ENCODE measurements at places on chromosomes 3 and 15.

GRCh38 chr15:45589256-45589655 is 2.1 kb downstream of the BLOC1S6 start:
- no peak for DNase-seq

- peak; percentile 33 for DNase-seq
Measured at GRCh38 chr3:113242096-113242581, 30.8 kb downstream of the BOC start.

GRCh38 chr3:188360364-188360881 is 206.5 kb downstream of the LPP start:
- no peak for DNase-seq

GRCh38 chr3:169342652-169343505 is 320.6 kb downstream of the MECOM start:
- no peak for DNase-seq

DNA sequence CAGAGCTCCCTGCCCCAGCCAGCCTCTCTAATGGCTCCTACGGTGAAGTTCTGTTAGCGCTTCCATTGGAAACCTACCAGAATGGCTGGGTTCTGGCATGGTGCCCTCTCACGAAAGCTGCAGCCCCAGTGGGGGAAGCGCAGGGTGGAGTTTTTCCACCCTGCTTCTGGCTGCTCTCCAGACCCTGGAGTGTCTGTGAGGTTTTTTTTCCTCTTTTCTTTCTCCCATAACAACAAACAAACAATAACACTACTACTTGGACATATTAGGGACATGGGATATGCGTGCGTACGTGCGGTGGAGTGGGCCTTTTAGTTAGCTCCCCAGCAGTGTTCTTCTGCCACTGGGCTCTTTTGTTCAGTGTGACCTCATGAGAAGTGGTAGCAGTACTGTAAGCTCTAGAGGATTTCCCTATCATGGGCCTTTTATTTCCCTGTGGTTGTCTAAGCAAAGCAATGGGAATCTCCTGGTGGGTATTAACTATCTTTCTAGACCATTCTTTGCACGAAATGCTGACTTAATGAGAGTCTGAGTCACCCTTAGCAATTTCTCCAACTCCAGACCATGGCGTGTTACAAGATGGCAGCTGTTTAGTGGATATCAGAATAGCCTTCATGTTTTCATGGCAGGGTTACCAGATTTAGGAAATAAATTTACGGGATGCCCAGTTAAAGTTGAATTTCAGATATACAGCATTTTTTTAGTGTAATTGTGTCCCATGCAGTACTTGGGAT is 161.9 kb downstream of the FNDC3B start:
- DNase-seq, result no peak

GRCh38 chr3:98584547-98584946 is 8.9 kb downstream of the CPOX start:
- DNase-seq, result no peak

GRCh38 chr15:87871258-87871681 is 385.3 kb downstream of the NTRK3 start:
- no peak for DNase-seq

GRCh38 chr3:193890016-193890897 is 245.7 kb upstream of the HES1 start:
- DNase-seq, result no peak

DNA sequence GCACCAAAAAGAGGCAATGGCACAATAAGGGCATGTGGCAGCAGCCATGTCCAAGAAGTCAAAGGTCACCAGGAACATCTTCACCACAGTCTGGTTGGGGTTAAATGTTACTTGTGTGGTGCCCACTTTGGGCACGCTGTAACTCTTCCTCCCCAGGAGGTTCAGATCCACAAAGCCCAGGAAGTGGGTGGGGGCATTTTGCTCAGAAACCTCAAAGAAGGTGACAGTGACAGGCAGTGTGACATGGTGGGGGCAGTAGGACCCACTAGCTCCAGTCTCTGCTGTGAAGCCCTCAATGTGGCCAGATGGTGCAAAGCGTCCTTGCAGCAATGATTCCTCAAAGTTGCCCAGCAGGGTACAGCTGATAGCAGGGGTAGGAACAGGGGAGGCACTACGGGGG is 5.8 kb downstream of the ZNF80 start:
- no peak for DNase-seq

- peak; percentile 69 for DNase-seq
Measured at GRCh38 chr3:124887177-124887931, at the start of gene ITGB5. ITGB5 (minus strand) TSS chr3:124887365; CDS start chr3:124887000, 365 bp downstream.

GRCh38 chr15:39781967-39782302 is 706 bp downstream of the FSIP1 start:
- DNase-seq, result peak; percentile 63

DNA sequence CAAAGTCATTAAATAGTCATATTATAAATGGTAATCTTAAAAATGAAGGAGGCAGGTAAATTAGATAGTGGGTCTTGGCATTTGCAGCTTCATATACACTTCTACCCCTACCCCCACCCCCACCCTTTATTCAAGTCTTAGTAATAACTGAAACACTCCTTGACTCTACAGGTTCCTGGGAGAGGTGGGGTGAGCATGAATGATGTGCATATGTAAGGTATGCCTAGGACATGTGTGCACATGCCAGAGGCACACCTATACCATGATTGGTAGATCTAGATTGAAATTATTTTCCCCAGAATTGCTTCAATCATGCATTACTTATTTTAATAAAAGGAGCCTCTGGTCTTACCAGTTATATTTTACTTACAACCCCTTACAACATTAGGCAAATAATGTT is 40.1 kb upstream of the PDCD6IP start:
- no peak for DNase-seq

DNA sequence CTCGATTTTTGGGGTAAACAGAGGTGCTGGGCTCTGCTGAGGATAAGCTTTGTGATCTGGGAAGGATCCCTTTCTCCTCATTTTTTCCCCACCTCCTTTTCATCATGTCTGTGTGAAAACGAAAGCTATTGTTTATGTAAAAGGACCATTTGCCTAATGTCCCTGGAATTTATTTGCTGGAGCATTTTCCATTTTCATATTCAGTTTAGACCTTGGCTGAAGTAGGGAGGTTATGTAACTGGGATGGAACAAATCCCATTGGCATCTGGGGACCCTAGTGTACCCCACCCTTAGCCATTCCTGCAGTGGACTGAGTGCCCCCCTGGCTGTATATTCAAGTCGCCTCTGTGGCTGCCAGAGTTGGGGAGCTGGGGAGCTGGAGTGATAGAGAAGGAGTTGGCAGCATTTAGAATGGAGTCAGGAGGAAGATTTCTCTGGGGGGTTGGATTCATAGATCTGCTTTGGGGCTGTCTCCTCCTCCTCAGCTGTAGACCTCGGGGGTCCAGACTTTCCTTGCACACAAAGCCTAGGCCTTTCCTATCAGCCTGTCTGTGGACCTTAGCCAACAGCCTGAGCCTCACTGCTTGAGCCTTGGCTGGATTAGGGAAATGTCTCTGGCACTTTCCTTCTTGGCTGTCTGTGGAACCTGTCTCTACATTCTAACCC is 270.4 kb upstream of the CTDSPL start:
- DNase-seq, result no peak

GRCh38 chr15:36761132-36761847 is 181.9 kb downstream of the CDIN1 start:
- DNase-seq, result no peak

- DNase-seq, result no peak
Measured at GRCh38 chr15:72156928-72157327, 38.7 kb downstream of the SENP8 start.

- no peak for DNase-seq
Measured at GRCh38 chr15:29885183-29885582, 62.9 kb upstream of the TJP1 start.

DNA sequence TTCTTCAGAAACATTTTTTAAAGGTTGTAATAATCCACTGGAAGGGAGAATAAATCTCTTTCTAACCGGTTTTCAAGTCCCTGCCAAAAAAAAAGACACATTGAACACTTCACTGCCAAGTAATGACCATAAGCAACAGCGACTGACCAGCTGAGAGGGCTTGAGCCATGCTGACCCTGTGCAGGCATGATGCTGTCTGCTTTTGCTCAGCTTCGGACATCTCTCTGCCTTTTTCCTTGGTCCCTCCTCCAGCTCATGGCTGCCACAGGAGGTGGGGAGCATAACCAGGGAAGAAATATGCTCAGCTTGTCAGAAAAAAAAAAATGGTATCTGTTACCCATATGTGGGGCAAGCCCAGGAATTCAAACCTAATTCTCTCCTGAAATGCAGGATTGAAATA is 1.5 kb downstream of the IGSF10 start:
- DNase-seq, result no peak

GRCh38 chr15:49424954-49425353 is 1.9 kb downstream of the FGF7 start:
- DNase-seq, result no peak

- no peak for DNase-seq
Measured at GRCh38 chr3:172931746-172932285, 181.3 kb downstream of the ECT2 start.

DNA sequence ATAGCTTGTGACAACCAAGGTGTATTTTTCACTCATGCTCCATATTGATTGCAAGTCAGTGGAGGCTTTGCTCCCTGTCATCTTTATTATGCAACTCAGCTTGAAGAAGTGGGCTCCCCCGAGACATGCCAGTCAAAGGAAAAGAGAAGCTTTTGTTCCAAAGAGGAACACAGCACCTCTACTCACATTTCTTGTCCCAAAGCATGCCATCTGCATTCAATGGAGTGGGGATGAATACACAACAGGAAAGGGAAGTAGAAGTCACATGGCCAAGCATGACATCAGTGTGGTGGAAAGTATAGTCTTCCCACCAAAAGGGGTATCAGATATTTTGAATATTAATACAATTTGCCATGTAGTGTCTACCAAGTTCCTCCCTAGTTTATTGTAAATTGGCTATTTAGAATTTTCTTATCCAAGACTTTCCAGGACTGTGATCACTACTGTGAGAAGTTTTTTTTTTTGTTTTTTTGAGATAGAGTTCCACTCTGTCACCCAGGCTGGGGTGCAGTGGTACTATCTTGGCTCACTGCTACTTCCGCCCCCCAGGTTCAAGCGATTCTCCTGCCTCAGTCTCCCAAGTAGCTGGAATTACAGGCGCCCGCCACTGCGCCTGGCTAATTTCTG is 114.5 kb downstream of the GMPS start:
- no peak for DNase-seq

DNA sequence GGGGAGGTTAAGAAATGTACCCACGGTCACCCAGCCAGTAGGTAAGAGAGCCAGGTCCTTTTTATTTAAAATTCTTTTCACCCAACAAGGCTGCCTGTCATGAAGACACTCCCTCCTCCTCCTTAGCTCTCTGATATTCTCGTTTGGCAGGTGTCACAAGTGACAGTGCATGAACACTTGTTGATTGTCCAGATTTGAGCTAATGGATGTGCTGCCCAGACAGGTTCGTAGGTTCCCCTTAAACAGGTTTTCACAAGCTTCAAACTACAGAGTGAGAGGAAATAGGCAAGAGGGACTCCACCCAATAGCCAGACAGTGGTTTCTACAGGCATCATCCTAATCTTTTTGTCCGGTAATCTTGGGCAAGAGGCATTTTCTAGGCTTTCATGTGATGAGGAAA is 32.2 kb downstream of the ATP13A4 start:
- DNase-seq, result no peak

DNA sequence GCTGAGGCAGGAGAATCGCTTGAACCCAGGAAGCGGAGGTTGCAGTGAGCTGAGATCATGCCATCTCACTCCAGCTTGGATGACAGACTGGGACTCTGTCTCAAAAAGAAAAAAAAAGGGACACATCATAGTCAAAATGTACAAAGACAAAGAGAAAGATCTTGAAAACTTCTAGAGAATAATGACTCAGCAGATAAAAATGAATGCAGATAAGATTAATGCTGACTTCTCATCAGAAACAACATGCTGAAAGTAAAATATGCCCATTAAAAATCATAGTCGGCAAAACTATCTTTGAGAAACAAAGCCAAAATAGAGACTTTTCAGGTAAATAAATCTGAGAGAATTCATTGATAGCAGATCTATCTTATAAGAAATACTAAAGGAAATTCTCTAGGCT is 271.1 kb upstream of the GPR149 start:
- DNase-seq, result no peak

DNA sequence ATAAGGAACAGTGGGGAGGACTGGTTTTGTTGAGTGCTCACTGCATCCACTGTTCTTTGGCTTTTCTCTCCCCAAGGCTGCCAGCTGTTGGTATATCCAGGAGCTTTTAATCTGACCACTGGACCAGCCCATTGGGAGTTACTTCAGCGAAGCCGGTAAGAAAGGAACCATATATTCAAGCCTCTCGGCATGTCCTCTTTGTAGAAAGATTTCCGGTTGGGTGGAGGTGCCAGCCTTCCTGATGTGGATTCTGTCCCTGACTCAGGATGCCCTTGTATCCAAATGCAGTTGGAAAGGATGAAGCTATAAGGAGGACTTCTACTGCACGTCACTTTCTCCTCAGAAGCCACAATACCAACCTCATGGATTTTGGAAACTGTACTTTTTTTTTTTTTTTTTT is 14.2 kb downstream of the NIT2 start:
- DNase-seq, result no peak

DNA sequence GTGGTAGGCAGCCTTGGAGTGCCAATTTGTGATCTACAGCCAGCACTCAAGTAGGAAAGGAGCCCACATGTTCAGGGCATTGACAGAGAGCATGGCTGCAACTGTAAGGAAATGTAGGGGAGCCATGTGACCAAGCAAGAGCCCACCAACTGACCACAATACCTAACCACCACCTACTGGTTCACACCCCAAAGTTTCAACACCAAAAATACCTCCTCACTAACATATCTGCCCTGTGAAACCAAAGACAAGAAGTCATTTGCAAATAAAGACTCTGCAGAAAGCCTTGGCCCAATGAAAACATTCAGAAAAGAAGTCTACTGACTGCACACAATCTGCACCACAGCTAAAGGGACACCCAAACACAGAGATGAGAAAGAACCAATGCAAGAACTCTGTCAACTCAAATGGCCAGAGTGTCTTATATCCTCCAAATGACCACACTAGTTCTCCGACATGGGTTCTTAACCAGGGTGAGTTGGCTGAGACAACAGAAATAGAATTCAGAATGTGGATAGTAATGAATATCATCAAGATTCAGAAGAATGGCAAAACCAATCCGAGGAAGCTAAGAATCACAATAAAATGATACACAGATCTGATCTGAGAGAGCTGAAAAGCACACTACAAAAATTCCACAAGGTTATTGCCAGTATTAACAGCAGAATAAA is 40.6 kb downstream of the SLC9C1 start:
- DNase-seq, result no peak

DNA sequence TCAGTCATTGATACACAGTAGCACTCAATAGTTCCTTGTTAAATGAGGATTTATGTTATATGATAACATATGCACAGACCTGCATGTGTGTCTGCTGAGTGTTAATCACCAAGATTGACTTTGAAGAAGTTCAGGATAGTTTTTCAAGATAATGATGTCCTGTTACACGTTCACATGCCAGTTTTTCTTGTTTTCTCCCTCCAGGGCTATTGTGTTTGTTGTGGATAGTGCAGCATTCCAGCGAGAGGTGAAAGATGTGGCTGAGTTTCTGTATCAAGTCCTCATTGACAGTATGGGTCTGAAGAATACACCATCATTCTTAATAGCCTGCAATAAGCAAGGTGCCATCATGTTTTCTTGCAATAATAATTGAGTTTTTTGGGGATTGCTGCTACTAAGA is 9.8 kb downstream of the SRPRB start:
- no peak for DNase-seq

GRCh38 chr3:195182470-195182795 is 88.5 kb downstream of the XXYLT1 start:
- no peak for DNase-seq
